GM06990 (cell line): ENCODE measurements at places on chromosomes 5 and 9.

- DNase-seq: no peak
Observed at GRCh38 chr9:78791779-78792178, 494.9 kb downstream of the PSAT1 start.

DNA sequence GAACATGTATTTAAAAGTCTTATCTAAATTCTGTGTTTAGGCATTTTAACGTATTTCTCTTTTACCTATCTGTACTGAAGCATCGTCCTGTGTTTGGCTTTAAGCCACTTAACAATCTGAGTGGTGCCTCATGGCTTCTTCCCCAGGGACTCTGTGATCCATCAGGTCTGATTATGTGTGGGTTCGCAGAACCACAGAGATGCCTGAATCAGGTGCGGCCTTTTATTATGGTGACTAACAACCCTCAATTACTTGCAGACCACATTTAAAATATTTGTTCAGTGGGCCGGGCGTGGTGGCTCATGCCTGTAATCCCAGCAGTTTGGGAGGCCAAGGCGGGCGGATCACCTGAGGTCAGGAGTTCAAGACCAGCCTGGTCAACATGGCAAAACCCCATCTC lies 39.6 kb upstream of the SAP30L start:
- no peak for DNase-seq

- DNase-seq: peak; percentile 26
Observed at GRCh38 chr9:121735065-121735792, 83.8 kb downstream of the DAB2IP start.

DNA sequence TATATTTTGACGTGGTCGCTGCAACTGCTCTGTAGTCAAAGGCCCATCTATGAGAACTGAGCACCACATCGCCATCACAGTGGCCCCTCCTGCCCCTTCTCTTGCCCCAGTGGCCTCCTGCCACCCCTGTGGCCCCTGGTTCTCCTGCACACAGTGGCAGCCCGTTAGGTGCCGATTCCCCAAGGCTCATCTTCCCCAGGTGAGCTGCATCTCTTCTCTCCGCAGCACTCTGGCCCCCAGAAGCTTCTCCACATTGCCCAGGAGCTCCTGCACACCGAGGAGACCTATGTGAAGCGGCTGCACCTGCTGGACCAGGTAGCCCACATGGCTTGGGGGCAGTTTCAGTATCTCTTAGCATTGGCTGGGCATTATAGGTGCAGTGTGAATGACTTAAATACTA lies 55.4 kb downstream of the FGD3 start:
- no peak for DNase-seq

DNA sequence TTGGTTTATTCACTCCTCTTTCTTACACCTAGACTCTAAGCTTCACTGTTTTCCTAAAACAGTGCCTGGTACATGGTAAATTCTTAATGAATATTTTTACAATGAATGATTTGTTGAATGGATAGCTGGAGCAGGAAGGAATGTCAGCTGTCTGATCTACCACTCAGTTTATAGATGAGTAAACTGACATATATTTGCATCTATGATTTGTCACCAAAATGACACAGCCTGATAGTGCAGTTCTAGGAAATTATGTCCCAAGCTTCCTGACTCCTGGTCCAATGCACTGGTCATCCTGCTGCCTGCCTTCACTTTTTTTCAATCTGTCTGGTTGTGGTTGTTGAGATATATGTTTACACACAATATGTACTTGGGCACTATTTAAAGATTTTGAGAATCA lies 651.7 kb upstream of the WWC1 start:
- DNase-seq: no peak

- no peak for DNase-seq
Observed at GRCh38 chr5:122929001-122929400, 83.6 kb downstream of the SNX24 start.

DNA sequence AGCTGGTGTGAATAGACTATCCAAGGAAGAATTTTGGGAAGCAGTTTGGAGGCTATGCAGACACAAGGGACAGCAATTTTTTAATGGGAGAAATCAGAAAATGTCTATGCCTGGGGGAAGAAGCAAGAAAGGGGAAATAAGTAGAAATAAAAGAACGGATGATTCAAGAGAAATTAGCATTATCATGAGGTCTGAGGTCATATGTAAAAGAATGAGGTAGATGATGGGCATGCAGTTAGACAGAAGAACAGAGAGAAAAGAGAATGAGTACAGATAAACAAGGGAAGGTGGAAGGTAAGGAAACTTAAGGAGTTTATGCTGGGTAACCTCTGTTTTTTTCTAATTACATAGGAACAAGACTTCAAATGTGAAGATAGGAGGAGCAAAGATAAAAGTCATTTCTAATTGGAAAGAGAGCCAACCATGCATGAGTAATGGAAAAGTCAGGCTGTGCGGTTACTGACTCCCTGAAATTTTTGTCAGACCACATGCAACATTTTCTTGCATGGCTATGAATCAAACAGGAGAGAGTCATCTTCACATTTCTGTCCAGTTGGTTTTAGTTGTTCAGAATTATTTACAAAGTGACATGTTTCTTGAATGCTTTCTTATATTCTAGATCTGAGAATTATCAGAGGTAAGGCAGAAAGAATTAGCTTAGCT lies 101.0 kb upstream of the PIK3R1 start:
- no peak for DNase-seq

DNA sequence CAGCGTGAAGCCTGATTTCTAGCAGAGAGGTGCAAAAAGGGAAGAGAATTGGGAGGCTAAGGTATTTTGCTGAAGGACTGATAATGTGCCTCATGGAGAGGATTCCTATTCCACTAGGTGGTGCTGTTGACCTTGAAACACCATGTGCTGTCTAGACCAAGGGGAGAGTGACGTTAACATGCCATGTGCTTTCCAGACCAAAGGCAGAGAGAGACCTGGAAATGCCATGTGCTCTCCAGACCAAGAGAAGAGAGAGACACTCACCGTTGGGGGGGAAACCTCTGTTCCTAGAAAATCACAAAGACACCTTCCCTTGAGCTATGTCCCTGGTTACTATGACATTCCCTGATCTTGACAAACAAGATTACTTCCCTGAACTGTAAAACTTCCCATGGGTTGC lies 286.0 kb upstream of the TUSC1 start:
- no peak for DNase-seq

DNA sequence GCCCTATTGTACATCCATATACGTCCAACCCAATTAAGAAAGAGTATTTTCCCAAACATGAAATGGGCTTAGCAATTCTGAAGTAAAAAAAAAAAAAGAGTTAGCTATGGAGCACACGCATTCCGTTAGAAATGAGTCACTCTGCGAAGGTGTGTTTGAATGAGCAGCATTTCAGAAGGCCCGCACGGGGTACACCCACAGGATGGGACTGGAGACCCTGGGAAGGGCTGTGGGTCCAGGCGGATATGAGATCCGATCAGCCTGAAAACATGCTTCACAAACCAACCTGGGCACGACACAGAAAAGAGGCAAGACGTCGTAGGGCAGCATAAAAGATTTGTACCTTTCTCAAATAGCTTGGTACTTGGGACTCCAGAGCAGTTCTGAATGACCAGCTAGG lies 173.9 kb upstream of the KLF9 start:
- DNase-seq: no peak

DNA sequence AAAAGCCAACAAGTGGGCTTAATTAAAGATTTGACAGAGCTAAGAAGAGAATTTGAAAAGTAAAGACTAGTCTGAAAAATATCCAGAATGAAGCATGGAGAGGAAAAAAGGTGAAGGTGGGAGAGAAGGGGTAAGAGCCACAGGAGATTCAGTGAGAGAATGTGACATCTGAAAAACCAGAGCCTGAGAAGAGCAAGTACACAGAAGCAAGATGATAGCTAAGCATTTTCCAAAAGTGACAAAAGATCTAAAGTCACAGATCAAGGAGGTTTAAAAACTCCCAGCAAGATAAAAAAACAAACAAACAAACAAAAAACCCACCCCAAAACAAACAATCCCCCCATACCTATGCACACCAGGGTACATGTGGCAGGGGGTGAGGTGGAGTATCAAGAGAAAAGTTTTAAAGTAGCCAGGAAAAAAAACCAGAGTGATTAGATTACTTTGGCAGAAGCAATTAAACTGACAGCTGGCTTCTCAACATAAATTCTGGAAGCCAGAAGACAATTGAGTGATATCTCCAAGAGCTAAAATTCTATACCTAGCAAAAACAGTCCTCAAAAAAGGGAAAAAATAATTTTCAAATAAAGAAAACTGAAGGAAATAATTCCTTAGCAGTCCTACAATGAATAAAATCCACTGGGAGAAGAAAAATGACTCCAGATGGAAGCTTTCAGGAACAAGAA lies 111.4 kb downstream of the RAPGEF6 start:
- DNase-seq: no peak

- no peak for DNase-seq
Observed at GRCh38 chr5:133220851-133221674, 169.2 kb downstream of the HSPA4 start.

DNA sequence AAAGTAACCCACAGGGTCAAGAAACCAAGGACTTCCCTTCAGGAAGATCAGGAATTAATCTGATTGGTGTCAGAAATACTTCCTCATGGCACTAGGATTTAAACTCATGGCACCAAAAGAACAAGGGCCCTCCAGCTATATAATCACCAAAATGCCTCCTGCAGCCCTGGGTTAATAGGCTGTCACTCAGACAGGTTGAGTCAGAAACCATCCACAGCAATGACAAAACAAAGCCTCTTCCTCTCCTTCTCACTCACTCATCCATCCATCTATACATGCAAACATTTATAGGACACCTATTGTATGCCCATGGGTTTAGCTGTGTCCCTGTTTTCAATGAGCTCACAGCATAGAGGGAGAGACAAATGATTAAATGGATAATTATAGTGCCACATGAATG lies 62.5 kb upstream of the SPOCK1 start:
- DNase-seq: no peak
